Fibroblast of skin of right quadriceps (primary cell): ENCODE measurements at places on chromosomes 6 and 20.
A peak's percentile ranks its signal among the peaks of the same experiment; 100 is the strongest.

DNA sequence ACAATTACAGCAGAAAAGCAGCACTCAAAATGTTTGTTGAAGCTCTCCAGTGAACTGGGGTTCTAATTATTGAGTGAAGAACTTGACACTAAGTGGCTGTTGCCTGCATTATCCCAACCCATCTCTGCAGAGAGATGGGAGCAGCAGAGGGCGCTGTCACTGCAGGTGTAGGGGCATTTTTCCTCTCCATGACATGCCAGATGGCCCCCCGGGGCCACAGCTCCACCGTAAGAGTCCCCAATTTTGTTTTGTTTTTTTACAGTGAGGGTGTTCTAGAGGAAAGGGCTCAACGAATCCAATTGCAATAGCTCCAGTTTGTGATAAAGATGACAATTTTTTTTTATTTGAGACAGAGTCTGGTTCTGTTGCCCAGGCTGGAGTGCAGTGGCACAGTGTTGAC, 1.9 kb upstream of the FUCA2 start:
- DNase-seq, result no peak

- DNase-seq, result no peak
These were observed 303.1 kb upstream of the CDYL start for GRCh38 chr6:4472969-4473642.

DNA sequence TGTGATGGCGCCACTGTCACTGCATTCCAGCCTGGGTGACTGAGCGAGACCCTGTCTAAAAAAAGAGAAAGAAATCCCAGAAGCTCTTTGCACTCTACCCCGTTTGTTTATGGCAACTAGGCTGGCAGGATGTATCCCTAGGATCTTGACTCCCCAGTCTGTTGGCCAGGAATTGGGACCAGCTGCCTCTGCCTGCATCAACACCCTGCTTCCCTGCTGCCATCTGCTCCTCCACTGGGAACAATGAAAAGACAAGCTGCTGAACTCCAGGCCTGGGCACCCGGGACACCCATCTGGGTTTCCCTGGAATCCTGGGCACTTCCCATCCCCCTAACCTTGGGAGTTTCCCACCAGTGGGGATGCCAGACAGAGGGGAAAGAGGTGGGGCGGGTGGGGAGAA, 64.9 kb downstream of the CPNE5 start:
- DNase-seq, result no peak

GRCh38 chr6:113127786-113128419, 729.2 kb upstream of the MARCKS start:
- DNase-seq, result no peak

DNA sequence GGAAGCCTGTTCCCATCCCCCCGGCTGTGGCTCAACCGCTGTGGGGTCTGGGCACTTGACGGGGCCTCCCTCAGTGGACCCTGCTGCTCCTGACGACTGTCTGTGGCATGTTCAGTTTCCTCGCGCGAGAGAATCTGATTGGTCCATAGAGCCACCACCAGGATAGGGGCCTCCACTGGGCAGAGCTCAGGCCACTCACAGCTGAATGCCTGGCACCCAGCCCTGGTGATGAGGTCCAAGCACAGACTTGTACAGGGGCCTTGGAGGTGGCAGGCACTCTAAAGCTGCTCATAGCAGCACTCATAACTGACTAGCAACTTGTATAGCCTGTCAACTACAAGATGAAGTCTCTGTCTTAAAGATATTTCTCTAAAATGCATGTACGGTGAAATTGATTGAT, 368.1 kb downstream of the NRN1 start:
- DNase-seq, result no peak

GRCh38 chr6:134293659-134294161, 24.2 kb downstream of the SGK1 start:
- DNase-seq, result peak; percentile 6

DNA sequence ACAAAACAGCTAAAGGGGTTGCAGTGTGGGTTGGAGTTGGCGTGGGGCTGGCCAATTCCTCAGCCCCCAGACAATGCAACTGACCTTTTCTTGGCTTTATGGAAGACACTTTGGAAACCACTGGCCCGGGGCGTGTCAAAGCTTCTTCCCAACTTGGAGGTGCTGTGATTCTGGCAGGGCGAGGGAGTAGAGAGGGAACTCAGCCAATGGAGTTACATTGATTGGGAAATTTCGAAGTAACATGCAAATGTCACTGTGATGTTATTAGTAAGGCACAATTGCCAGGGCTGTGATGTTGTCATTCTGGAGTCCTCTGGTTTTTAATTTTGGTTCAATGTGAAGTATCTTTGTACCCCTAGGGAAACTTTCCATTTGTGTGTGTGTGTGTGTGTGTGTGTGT, 41.5 kb upstream of the EPB41L1 start:
- no peak for DNase-seq

DNA sequence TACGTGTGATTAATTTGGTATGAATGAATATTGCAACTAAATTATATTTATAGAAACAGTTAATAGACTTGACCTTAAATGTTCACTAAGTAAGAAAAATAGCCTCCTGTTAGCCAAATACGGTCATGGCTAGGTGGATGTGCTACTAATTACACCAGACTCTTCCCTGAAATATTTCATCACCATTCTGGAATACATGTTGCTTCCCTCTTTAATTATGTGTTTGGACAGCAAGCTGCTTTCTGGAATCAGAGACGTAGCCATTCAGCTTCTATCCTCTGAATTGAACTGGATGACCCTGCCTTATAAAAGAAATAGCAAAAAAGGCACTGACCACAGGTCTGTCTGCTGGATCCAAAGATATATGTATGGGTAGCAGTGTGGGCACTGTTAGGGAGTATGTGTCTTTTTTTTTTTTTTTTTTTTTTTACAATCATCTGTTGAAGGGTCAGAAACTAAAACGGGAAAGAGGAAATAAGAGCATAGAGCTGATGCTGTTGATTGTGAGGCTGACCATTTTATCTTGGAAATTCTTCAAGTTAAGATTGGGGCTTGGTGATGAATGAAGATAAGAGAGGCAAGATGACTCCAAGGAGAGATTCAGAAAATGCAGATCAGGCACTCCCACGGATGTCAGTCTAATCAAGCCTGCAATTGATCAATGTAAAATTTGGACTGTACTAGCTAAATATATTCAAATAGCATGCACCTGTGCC, 283.2 kb upstream of the HSF2 start:
- no peak for DNase-seq

DNA sequence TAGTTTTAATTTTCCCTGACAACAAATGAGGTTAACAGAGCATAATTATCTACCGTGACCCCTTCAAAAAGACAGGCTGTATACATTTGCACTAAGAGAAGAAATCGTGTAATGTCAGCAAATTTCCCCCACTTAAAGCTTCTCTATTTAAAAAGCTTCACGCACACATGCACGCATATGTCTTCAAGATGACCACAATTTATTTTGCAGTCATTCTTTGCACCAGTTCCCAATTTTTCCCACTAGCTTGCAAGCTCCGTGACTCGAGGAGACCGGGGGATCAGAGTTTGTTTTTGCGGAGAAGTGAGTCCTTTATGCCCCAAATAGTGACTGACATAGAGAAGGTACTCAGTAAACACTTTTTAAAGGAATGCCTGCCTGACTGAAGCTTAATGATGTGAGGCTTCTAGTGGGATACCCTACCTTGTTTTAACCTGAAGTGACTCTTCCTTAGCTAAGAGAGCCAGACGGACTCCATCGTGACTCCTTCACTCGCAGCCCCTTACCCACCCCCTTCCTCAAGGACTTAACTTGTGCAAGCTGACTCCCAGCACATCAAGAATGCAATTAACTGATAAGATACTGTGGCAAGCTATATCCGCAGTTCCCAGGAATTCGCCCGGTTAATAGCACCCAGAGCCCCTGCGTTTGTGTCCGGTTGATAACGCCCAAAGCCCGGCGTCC, 9.3 kb upstream of the NQO2 start:
- peak; percentile 43 for DNase-seq

DNA sequence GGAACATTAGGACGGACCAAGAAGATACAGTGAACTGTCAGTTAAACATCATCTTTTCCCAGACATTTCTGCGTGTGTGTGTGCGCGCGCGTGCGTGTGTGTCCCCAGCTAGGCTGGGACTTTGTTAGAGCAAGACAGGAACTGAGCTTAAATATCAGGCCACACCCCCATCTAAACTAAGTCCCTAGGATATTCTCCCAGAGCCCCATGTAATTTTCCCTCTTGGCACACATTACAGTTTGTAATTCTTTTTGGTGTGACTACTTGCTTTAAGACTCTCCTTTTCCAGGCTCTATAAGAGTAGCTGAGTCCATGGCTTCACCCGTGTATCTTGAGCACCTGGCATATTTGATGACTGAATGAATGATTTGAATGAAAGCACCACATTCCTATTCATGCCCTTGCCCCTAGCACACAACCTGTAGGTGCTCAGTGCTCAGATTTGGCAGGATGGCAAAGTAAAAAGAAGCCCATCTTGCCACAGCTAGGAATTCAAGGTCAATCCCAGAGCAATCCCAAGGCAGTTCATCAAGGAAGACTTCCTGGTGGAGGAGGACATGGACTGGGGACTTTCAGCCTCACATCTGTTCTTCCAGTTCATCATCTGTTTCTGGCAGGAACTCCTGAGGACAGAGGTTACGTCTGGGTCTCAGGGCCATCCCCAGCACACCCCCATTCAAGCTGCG, 69.2 kb downstream of the MRPL14 start:
- DNase-seq, result peak; percentile 71

GRCh38 chr6:140321891-140322290, 947.4 kb upstream of the CITED2 start:
- no peak for DNase-seq

GRCh38 chr6:133893946-133894345, 5.0 kb downstream of the TCF21 start:
- DNase-seq, result no peak

DNA sequence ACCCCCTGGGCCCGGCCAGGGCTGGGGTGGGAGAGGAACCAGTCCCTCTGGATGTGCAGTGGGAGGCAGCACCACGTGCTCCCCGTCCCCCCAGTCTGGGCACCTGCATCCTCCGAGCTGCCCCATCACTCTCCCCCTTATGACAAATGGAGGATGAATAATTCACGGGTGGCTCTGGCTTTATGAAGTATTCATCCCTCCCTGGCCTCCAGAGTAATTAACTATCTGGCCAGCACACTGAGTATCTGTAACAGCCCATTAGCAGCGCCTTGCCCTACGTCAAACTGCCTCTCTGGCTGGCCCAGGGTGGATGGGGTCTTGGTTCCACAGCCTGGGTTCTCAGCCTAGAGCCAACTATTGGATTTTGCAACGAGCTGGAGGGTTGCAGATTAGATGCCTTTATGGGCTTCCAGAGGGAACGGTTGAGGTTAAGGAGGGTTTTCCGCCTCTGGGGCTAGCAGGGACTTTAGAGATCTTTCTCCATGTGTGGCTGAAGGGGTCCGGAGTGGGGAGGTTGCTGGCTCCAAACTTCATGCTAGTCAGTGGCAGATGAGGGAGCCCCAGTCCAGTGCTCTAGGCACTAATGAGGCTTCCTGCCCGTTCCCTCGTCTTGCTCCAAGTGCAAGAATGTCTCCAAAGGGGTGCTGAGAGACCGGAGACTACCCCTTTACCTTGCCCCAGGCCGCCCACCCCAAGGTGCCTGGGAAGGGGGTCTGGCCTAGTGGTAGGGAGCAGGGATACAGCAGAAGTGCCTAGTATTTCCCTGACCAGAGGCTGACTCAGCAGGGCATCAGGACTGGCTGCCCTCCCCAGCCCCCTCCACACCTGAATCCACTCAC, 53.5 kb upstream of the MLN start:
- DNase-seq, result no peak

- peak; percentile 39 for DNase-seq
These were observed 109.0 kb downstream of the HFE start for GRCh38 chr6:26195924-26196845.

- peak; percentile 20 for DNase-seq
These were observed 33.8 kb downstream of the KIF16B start for GRCh38 chr20:16539280-16540021.

DNA sequence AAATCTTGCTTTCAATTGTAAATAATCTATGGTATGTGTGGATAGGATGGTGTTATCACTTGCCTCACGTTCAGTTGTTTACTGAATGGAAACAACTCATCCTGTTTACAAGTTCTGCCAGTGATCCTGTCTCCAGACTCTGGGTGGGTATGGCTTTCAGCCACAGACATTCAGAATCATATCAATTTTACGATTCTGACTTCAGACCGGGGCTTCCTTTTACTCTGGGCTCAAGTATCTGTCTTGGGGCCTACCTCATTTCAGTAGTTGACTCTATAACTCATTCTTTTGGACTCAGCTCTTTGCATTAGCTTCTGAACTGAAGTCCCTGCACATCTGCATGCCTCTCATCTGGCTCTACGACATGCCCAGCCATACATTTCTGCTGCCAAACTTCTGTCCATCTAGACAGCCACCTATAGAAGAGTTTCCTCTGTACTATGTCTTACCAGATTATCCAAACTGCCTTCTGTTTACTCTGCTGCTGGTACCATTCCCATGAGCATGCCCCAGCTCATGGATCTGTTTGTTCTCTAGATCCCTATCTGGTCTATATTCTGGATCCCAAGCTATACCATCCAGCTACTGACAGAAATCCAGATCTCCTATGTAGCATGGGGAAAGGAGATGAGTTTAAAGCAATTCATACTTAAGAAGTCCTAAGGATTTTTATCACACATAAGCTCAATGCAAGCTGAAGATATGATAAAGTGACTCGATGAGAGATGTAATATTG, 34.3 kb downstream of the FYN start:
- no peak for DNase-seq

- DNase-seq, result peak; percentile 28
These were observed 385.7 kb downstream of the GRIK2 start for GRCh38 chr6:101779051-101779844.

- peak; percentile 18 for DNase-seq
These were observed 181.0 kb downstream of the COL12A1 start for GRCh38 chr6:75024828-75025227.

DNA sequence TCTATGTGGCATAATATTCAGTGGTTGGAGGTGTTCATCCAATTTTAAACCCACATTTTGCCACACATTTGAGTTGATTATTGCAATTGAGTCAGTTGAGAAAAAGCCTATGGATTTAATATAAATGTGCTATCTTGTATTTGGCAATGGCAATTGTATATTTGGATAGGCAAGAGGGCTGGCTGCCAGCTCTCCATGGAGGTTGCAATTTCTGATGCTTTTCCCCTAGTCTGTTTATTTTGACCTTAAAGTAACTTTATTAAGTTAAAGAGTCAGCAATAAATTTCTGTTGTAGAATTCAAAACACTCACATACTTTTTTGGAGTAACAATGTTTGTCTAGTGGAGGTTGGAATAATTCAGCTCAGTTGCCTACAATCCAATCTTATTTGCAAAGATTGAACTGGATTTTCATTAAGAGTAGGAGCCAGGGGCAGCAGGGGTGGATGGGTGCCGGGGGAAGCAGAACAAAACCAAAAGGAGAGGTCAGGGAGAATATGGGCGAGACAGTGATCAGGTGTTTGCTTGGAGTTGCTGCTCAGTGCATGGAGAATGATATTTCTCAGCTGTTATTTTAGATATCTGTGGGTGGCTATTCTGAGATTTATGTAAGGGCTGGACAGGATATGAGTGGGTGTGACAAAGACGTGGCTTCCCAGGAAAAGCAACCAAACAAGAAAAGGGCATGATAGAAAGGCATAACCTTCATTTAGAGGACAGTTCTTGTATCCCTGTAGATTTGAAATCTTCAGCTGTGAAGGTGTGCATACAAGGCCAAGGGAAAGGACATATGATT, 163.0 kb downstream of the HDGFL1 start:
- DNase-seq, result no peak
